ENCODE measurements at places on chromosomes 16 and 17. TPM values are rescaled to one million over a fixed set of nuclear protein-coding genes. Genes with fewer than 3 reads are reported as not detected.

GRCh38 chr17:246851-247421 lies 65.5 kb upstream of the DOC2B start:
- no peak for DNase-seq

- DNase-seq, result peak; percentile 55
These were observed 762 bp downstream of the CDK12 start for GRCh38 chr17:39461926-39462569.

GRCh38 chr17:78933959-78934568 lies 8.9 kb upstream of the TIMP2 start:
- no peak for DNase-seq

DNA sequence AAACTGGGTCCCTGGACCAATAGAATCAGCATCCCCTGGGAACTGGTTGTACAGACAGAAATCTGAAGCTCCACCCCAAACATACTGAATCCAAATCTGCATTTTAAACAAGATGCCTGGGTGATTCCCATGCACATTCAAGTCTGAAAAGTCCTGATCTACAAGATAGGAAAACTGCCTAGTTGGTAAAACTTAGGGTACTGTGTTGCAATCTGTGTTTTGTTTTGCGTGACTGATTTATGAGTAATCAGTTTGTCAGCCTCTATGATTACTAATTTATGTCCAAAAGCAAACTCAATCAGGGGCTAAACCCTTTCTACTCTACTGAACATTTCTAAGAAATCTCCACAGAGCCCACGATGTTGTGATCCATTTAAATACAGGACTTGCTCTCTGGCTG lies 103.8 kb downstream of the YPEL2 start:
- no peak for DNase-seq

- no peak for DNase-seq
These were observed 36.9 kb downstream of the GINS2 start for GRCh38 chr16:85651629-85652430.

GRCh38 chr17:65753348-65753747 lies 191.9 kb upstream of the AXIN2 start:
- DNase-seq, result no peak

The NAGS gene
- total RNA-seq, result 1.5 TPM

The C16orf95 gene
- 5.6 TPM for total RNA-seq

The NPIPB6 gene
- 1.8 TPM for total RNA-seq
